ENCODE measurements at places on chromosomes 13 and 19.
A peak's percentile ranks its signal among the peaks of the same experiment; 100 is the strongest.

GRCh38 chr13:79812070-79812850, 331.3 kb downstream of the NDFIP2 start:
- no peak for DNase-seq

GRCh38 chr19:39951065-39951650, 16.7 kb upstream of the FCGBP start:
- DNase-seq: no peak

DNA sequence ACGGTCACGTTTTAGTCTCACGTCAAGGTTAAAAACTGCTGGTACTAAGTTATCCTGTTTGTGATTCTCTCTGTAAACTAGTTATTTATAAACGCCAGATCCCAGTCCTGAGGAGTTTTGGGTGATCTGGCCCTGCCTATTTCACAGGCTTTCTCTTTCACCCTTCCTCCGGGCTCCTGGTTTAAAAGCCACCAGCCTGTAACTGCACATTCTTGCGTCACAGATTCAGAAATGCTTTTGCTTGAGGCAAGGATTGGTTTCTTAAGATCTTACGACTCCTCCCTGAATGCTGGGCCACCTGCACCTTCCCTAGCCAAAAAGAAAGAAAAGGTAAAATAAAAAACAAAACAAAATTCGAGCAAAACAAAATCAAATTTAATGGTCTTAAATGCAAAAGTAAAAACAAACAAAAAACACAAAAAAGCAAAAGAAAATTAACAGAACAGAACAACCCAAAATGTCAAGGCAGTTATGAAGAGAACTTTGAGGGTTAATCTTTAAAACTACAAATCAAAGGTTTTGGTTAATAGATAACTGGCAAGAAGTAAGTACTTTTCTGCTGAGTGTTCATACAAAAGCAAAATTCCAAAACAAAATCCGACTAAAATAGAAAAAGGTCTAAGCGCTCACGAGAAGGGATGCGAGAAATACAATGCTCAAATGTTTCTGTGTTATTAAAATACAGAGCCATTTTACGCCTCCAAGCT, 18.6 kb upstream of the TIMM44 start:
- no peak for DNase-seq

- no peak for DNase-seq
Measured at GRCh38 chr13:29457299-29457698, 138.2 kb downstream of the SLC7A1 start.

GRCh38 chr13:36945078-36945477, 25.0 kb upstream of the SMAD9 start:
- DNase-seq: no peak

- no peak for DNase-seq
Measured at GRCh38 chr13:77583581-77583980, 48.1 kb downstream of the SCEL start.

DNA sequence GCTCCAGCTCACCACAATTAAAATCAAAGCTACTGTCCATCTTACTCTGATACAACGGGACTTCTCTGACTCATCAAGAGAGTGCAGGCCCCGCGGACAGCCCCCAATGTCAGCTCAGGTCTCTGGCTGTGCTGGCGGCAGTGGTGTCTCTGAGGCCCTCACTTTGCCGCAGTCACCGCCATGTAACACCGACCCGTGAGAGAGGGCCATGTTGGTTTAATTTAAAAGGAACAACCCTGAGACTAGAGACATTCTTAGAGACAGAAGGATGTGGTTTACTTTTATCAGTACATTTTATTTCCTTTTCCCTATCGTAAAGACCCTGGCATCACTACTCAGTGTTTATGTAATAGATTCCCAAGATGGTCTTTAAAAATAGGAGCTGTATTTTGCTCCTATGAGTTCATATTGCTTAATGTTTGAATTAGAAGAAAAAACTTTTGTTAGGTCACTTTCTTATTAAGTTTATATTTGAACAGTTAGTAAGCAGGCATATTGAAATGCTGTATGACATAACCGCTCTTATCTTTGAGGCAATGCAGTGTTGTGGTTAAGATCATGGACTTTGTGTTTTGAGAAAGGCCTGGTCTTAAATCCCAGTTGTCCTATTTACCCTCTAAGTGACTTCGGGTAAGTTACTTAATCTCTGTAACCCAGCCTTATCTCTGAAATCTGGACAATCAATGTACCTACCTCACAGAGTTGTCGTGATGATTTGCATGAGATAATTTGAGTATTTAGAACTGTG, 23.4 kb downstream of the DGKH start:
- DNase-seq: no peak

DNA sequence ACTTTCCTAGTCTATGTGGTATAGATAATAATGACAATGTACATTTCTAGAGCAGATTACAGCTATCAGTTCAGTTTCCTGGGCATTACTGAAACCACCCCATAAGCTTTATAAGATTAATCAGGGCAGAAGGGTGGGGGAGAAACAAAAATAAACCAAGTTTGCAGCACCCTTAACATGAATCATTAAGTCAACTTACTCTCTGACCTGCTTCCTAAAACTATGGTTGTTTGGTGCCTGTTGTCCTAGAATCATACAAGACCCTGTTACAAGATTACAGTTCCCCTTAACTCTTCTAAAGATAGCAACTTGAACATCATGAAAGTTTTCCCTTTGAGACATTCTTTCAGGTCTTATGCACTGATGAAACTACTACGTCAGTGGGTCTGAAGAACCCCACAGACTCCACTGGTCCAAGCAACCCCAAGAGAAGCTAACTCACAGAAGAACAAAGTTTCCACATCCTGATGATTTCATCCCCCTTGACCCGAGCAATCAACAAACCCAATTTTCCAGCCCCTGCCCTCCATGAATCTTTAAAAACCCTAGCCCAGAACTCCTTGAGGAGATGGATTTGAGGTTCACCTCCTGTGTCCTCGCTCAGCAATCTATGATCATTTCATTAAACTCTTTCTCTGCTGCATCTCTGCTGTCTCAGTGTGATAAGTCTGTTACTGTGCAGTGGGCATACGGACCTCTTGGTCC, 336.5 kb downstream of the FOXO1 start:
- DNase-seq: no peak

DNA sequence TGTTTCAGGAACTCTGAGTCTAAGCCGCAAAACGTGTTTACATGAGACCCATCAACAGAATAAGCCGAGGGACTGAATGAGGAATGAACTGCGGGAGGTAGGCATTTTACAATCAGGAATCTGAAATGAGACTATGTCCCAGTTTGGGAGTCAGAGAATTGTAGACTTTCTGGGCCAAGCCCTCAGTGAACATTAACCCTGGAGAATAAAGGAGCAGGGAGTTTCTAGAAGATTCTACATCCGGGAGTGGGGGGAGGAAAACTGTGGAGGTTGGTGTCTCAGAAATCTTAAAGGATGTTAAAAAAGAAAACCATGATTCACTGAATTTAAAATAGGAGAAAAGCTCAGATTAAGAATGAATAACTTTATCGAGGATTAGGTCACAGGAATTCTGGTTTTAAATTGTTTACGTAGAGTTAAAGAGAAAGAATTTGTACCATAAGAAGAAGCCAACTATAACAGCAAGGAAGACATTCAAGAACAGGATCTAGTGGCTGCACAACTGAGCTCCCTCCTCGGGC, 18.5 kb downstream of the RFX2 start:
- no peak for DNase-seq

DNA sequence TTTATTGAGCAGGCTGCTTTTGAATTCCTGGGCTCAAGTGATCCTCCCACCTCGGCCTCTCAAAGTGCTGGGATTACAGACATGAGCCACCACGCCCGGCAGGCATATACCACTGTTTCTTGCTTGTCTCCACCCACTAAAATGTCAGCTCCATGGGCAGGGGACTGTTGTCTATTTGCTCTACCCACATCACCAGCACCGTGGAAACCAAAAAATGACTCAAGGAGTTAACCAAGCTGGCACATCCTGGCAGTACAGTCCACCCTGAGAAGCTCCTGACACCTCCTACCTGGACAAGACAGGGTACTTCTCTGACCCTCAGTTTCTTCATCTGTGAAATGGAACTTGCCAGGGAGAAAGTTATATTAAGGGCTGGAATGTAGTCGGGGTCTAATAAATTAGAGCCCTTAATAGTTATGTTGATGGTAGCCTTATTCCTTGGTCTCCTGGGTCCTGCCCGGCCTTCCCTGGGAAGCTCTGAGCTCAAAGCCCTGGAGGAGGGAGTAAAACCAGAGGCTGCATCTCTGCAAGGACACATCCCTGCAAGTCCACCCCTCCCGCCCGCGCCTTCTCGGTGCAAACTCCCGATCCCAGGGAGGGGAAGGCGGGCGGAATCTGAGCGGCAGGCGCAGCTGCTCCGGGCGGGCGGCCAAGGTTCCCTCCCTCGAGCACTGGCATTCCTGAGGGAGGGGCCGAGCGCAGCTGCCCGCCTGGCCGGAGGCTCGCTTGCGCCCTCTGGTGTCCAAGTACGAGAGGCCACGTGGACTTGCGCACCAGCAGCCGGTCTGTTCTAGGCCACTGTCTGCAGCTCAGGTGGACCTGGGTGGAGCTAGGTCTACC, 14.1 kb downstream of the RDH8 start:
- DNase-seq: peak; percentile 85

DNA sequence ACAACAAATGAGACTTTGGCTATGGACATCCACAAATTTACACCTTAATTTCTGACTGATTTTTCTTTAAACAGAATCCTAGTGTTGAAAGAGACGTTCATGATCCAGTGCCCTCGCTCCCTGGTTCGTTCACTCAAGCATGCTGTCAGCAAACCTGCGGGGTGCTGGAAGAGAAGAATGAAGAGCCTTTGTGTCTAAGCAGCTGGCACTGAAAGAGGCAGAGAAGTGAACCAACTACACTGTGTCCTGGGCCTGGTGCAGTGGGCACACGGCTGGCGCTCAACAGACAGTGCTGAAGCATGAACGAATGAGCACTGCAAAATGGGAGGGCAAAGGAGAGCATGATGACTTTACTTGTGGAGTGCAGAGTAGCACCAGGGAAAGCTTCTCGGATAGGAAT, 46.8 kb downstream of the MIPEP start:
- no peak for DNase-seq

GRCh38 chr13:26185720-26186117, 36.4 kb downstream of the RNF6 start:
- no peak for DNase-seq

- no peak for DNase-seq
Measured at GRCh38 chr19:39818626-39819097, 15.3 kb downstream of the DYRK1B start.

GRCh38 chr13:82477436-82477835, 1404.8 kb downstream of the SLITRK1 start:
- DNase-seq: no peak

DNA sequence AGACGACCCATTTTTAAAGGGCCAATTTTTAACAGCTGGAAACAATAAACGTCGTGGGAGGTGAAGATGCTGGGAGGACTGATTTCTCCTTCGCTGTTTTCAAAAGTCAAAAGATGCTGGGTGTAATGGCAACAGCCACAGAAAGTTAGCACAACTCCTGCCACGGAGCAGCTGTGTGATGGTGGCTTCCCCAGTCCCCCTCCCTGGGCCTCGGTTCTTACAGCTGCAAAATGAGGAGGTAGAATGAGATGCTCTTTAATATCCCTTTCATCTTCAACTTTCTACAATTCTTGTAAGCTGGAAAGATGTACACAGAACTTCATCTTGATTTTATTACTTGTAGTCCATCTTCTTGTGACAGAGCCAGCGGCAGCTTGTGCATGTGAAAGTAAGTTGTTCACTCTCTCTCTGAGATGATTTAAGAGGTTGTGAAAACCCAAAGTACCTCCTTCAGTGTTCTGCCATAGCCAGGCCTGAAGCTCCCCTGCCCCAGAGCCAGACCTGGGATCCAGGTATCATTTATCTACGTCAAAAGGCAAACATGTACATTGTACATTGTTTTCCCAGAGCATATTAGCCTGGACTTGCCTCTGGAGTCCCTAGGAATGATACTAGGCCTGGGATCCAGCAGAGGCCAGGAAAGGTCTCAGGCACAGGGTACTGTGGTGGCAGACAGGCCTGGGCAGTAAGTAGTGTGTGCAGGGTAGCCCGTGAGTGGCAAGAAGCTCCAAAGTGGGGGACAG, 3.4 kb upstream of the UBE2L5 start:
- no peak for DNase-seq

- no peak for DNase-seq
Measured at GRCh38 chr19:45615795-45616703, 14.0 kb upstream of the GPR4 start.

DNA sequence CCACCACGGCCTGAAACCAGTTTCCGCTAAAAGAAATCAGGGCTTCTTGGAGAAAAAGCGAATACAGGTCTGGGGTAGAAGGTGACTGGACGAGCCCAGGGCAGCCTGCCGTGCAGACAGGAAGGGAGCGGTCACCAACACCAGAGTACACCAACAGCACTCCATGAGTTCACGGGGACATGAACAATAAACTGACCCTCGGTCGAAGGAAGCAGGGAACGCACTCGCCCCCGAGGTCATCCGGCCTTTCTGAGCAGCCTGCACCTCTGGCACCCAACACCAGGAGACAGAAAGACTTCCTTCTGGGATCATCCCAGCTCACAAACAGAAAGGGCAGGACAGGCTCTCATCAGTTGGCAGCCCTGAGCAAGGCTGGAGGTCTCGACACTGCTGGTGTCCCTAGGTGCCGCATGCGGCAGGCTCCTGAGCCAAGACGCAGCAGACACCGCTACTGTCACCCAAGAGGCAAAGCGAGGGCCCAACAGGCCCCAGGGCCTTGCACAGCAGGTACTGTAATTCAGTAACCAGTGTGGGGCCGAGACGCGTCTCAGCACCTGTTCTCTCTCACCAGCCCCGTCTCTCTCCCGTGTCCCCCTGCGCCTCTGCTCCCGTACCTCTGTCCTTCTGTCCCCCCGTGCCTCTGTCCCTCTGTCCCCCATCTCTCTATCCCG, 18.0 kb downstream of the DCUN1D2 start:
- DNase-seq: no peak

DNA sequence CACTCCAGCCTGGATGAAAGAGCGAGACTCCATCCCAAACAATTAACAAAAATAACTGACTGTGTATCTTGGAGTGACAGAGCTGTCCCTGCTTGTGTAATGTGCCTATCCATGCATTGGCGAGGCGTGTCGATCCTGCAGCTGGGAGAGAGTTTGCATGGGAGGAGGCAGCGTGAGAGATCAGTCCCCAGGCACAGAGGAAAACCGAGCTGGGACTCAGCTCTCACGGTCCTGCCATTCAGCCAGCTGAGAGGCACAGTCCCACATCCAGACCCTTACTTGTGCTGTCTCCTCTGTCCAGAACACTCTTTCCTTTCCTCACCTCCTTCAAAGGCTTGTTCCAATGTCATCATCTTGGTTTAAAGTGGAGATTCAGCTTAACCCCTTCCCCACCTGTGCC, 11.9 kb upstream of the SULT2B1 start:
- no peak for DNase-seq

- DNase-seq: peak; percentile 15
Measured at GRCh38 chr13:90717451-90717936, 630.0 kb upstream of the MIR17HG start.

- DNase-seq: peak; percentile 51
Measured at GRCh38 chr13:109243311-109243951, 543.0 kb downstream of the IRS2 start.

DNA sequence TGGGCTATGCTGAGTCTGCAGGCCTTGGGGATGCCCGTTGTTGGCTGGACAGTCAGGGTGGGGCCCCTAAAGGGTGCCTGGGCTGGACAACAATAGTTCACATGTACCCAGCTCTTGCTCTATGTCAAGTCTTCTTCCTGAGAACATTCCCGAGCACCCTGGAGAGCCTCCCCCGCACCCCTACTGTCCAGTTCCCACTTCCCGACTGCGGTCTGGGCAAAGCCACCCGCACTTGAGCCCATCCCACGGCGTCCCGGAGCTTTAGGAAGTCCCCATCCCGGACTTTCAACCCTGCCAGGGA, 1.1 kb upstream of the MPND start:
- no peak for DNase-seq
